NT2/D1 (cell line): ENCODE measurements at places on chromosomes 4 and X.

- no peak for DNase-seq
Measured at GRCh38 chr4:47410271-47410670, 53.2 kb downstream of the COMMD8 start.

- DNase-seq = no peak
Measured at GRCh38 chr4:104989371-104989770, 157.3 kb upstream of the TET2 start.

DNA sequence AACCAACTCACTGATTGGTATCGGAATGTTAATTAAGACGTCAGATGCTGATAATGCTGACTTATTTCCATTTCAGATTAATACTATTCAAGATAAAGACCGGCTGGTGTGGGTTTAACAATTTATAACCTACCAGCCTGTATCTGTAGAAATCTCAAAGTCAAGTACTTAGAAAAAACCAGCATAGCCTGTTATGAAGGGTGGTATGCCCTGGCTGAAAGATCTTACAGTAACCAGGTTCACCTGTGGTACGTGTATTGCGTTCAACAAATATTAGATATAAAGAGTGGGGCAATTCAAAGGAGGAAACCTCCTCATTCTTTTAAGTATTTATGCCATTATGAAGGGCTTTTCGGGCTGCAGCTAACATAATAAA, 240.8 kb upstream of the ANXA3 start:
- DNase-seq = no peak

GRCh38 chr4:10172278-10172921, 55.8 kb upstream of the WDR1 start:
- DNase-seq = no peak

DNA sequence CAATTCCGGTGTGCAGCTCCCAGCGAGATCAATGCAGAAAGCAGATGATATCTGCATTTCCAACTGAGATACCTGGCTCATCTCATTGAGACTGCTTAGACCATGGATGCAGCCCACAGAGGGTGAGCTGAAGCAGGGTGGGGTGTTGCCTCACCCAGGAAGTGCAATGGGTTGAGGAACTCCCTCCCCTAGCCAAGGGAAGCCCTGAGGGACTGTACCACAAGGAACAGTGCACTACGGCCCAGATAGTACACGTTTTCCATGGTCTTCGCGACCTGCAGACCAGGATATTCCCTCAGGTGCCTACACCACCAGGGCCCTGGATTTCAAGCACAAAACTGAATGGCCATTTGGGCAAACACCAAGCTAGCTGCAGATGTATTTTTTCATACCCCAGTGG, 150.0 kb downstream of the TET2 start:
- DNase-seq = no peak

DNA sequence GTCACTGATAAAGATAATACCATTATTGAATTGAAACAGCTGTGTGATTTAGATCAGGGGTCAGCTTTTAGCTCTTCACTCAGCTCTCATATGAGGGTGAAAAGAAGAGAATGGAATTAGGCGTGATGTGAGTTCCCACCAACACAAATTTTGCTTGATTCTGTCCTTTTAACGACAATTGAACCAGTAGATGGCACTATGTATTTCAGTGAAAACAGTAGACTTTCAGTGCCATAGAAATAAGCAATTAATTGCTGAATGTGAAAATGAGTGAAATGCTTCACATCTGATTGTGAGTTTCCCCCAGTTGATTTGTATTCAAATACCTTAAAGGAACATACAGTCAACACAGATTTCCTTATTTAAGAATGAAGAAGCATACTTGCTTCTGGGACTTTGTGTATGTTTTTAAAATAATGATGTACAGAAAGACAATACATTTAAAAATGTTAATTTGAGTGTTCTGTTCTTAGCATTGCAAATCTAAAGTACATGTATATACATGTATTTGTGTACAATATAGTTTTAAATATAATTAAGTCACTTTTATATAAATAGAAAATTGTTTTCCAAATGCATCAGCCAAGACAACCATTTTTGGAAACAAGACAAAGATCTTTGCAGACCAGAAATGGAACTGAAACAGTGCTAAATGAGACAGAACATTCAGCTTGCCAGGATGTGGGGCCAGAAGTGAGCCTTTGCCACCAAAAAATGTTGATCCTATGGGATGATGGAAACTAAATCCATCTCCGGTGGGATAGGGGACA, 178.8 kb downstream of the SNCA start:
- DNase-seq = no peak

DNA sequence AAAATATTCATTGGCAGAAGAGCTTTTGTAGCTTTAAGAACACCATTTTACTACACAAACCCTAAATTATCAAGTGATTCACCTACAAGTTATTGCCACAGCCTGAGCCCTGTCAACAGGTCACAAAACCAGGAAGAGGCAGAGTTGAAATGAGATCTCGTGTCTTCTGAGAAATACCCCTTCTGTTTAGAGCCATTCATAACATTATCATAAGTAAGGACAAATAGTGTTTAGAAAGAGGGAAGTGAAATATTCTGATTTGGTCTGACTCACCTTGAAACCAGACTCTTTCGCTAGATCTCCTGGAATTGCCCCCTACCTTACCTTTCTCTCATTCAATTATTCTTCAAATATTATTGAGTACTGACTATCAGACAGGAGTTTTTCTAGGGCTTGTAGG, 5.9 kb downstream of the ETDB start:
- no peak for DNase-seq

- no peak for DNase-seq
Measured at GRCh38 chr4:7126981-7127380, 59.1 kb upstream of the GRPEL1 start.

GRCh38 chr4:98946359-98946758, 17.4 kb upstream of the EIF4E start:
- DNase-seq = no peak

- no peak for DNase-seq
Measured at GRCh38 chr4:85778632-85779131, 303.7 kb downstream of the ARHGAP24 start.

GRCh38 chr4:128601991-128602695, 207.4 kb upstream of the JADE1 start:
- DNase-seq = no peak

DNA sequence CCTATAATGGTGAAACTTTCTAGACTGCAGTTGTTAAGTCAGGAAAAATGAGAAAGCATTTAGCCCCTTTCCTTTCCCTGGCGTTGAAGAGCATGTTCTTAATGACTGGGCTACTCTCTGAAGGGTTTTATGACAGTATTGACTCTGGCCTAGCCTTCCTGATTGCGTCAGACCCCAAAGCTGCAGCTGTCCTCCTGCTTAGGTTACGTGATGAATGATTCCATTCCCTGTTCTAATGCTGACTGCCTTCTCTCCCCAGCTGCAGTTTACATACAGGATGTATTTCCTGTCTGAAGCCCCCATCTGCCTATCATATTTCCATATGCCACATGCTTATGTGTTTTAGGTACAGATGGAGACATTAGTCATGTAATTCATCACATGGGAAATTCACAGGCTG, 105.8 kb upstream of the EGFL6 start:
- DNase-seq = no peak

GRCh38 chr4:112526061-112526460, 10.1 kb upstream of the NEUROG2 start:
- no peak for DNase-seq

DNA sequence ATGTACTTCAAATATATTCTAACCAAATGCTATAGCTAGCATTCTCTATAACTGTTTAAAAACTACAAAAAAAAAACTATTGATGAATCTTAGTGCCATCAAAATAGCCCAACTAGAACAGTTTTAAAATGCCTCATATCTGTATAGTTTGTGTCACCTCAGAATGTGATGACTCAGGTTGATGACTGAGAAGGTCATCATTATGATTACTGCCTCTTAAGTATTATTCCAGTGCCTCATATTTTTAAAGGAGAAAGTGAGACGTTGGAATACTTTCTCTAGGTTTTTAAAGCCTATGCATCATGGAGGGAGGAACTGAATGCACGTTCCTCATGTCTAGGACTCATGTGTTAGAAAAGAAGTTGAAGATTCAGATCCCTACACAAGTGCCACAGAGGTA, 88.2 kb downstream of the TMA16 start:
- DNase-seq = no peak

GRCh38 chr4:152935631-152936445, at the start of gene FHDC1:
FHDC1 (plus strand) TSS chr4:152936323; CDS start chr4:152943058, 6,735 bp downstream.
- DNase-seq = peak; percentile 65

GRCh38 chrX:7444967-7445366, 297.0 kb upstream of the PUDP start:
- no peak for DNase-seq

DNA sequence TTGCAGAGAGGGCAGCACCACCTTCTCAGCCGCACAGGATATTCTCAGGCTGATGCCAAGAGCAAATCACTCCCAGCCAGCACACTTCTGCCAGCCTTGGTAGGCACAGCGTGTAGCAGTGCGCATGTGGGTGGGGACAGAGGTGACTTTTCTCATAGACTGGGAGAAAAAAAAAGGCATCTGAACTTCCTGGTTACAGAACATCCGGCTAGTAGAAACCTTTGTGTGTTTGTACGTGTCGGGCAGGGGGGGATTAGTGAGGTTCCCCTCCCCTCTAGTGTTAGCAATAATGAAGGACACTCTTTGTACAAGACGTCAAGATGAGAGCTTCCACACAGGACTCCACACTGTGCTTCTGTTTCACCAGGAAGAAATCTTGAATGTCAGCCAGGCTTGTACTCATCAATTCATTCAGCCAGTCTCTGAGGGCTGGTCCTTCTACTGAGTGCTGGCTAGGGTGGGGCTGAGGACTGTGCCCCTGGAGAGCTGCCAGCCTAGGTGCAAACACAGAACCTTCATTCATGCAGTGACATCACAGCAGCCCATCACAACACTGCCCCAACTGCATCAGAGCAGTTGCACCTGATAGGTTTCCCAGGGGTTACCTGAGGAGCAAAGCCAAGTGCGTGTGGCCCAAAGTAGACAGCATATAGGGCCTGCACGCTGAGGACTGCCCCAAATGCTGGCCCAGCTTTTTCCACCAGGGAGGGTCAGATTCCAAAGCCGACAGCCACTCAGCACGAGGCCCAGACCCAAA, 34.7 kb downstream of the SLC25A5 start:
- DNase-seq = no peak

DNA sequence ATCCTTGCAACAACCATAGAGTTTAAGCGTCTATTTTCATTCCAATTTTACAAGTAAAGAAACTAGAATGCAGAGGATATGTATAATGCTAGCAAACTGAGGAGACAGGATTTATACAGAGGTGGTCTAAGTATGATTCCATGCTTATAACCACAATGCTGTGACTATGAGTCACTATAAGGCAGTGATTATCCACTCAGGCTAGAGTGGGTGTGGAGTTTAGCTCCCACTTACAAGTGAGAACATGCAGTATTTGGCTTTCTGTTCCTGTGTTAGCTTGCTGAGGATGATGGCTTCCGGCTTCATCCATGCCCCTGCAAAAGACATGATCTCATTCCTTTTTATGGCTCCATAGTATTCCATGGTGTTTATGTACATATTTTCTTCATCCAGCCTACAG, 41.6 kb upstream of the EDA2R start:
- DNase-seq = no peak

- no peak for DNase-seq
Measured at GRCh38 chr4:152476796-152477195, 59.1 kb downstream of the FBXW7 start.

GRCh38 chrX:118189000-118189399, 72.4 kb upstream of the KLHL13 start:
- no peak for DNase-seq

DNA sequence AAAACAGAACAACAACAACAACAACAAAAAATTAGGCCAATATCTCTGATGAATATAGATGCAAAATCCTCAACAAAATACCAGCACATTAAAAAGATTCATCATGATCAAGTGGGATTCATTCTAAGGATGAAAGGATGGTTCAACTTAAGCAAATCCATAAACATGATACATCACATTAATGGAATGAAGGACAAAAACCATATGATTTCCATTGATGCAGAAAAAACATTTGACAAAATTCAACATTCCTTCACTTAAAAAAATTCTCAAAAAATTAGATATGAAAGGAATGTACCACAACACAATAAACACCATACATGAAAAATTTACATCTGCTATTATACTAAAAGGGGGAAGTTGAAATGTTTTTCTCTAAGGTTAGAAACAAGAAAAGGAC, 103.3 kb downstream of the IL15 start:
- no peak for DNase-seq

DNA sequence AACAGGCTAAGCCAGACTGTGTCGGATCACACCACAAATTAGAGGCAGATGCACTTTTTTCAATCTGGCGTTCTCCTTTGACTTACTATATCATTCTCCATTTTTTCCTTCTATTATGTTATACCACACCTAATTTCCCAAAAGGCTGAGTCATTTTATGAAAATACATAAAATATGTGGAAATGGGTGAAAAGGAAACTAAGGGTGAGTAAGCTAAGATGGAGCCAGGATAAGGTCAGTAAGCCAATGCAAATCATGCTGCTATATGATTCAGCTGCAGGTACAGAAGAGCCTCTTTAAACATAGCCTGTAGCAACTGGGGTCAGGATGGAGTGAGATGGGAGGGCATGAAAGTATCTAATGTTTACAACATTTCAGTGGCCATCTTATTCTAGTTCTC, 94.0 kb upstream of the TEX13A start:
- DNase-seq = no peak

- DNase-seq = no peak
Measured at GRCh38 chr4:79207281-79207680, 118.6 kb downstream of the NAA11 start.

GRCh38 chrX:70141373-70141772, 8.1 kb downstream of the IGBP1 start:
- DNase-seq = no peak

- DNase-seq = no peak
Measured at GRCh38 chr4:152564336-152564735, 28.4 kb upstream of the FBXW7 start.

DNA sequence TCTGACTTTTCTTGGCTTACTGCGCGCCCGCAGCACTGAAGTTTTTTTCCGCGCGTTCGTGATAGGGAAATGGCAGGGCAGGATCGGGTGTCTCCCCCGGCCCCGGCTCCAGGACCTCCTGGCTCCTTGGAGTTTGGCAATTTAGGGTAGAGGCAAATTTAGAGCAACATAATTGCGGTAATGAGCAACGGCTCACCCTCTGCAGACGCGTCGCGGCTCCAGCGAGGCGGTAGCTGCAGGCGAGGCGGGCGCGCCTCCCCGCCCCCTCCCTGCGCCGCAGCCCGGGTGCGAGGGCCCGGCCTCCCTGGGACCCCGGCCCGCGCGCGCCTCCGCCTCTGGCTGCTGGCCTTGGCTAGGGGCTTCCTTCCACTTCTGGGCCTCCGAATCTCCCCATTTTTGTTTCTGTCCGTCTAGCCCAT, 6.2 kb downstream of the MSX1 start:
- no peak for DNase-seq
